ENCODE measurements at places on chromosomes 6 and 20. TPM values are rescaled to one million over a fixed set of nuclear protein-coding genes. Genes with fewer than 3 reads are reported as not detected.

SLC17A5 gene
- total RNA-seq: 11.2 TPM

COX4I2 gene
- total RNA-seq: not detected

GRCh38 chr6:10140824-10141223, 274.1 kb downstream of the TFAP2A start:
- DNase-seq: peak; percentile 21

GRCh38 chr20:3721912-3722311, 9.5 kb upstream of the SIGLEC1 start:
- DNase-seq: no peak

- peak; percentile 26 for DNase-seq
Measured at GRCh38 chr20:44596010-44596409, 13.6 kb downstream of the PKIG start.

GRCh38 chr6:85322446-85323105, 127.3 kb upstream of the NT5E start:
- no peak for DNase-seq

All from HT1080 (cell line).